ENCODE measurements at places on chromosomes 3 and 15. TPM values are rescaled to one million over a fixed set of nuclear protein-coding genes. Genes with fewer than 3 reads are reported as not detected.

The RARB gene
- total RNA-seq: not detected

The TM4SF4 gene
- total RNA-seq: 0.52 TPM

The RPUSD2 gene
- total RNA-seq: 11.8 TPM

The C3orf20 gene
- total RNA-seq: not detected

The CCDC39 gene
- total RNA-seq: not detected

The HHLA2 gene
- total RNA-seq: not detected

The CCR2 gene
- not detected for total RNA-seq

DNA sequence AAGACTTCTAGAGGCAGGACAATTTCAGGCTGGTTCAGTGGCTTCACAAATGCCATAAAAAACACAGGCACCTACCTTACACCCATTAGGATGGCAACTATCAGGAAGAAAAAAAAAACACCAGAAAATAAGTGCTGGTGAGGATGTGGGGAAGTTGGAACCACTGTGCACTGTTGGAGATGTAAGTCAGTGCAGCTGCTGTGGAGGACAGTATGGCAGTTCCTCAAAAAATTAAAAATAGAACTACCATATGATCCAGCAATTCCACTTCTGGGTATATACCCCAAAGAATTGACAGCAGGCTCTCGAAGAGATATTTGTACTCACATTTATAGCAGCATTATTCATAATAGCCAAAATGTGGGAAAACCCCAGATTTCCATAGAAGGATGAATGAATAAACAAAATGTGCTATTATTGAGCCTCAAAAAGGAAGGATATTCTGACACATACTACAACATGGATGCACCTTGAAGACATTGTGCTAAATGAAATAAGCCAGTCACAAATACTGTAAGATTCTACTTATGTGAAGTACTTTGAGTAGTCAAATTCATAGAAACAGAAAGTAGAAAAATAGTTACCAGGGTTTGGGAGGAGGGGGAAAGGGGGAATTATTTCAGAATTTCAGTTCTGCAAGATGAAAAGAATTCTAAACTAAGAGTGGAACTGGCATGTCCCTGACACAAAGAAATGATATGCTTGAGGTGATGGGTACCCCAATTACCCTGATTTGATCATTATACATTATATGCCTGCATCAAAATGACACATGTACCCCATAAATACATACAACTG lies 40.9 kb downstream of the NR1D2 start:
- no peak for DNase-seq

GRCh38 chr3:23649448-23649847 lies 156.3 kb upstream of the UBE2E1 start:
- DNase-seq: no peak

DNA sequence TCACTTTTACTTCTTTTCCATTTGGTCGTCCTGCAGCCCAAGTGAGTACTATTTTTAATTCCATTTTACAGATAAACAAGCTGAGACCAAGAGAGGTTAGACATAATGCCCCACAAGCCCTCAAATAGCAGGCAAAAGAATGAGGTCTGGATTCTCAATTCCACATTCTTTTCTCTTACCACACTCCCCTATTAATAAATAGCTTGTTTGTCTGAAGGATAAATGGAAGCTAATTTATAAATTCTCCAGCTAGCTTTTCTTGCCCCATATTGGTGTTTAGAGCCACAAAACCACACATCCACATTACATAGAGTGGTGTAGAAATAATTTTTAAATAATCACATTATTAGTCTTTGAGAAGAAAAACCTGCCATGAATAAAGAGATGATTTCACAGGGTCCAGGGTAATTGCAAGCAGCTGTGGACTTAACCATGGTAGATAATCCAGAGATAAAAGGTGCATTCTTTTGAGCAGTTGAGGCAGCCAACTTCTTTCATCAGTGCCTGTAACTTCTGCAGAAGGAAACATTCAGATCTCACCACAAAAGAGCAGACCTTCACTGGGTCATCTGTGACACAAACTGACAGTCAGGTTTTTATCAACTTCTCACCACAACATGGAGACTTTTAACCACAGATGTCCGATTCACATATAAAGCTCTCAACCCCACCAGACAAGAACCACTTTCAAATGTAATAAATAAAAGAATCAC lies 313.4 kb upstream of the STT3B start:
- peak; percentile 27 for DNase-seq

GRCh38 chr3:138915503-138916498 lies 31.1 kb downstream of the FOXL2 start:
- DNase-seq: peak; percentile 83

- DNase-seq: no peak
Measured at GRCh38 chr3:128051459-128051836, 789 bp upstream of the SEC61A1 start.

DNA sequence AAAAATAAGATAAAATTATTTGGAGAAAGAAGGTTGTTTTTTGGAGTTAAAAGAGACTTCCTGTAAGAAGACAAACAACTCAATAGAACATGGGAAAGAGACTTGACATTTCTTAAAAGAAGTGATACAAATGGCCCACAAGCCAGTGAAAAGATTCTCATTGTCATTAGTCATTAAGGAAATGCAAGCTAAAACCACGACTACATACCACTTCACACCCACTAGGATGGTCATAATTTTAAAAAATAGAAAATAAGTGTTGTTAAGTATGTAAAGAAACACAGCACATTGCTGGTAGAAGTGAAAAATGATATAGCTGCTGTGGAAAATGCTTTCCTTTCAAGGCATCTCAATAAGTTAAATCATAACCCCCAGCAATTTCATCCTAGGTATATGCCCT lies 44.4 kb upstream of the GK5 start:
- DNase-seq: no peak

GRCh38 chr3:179971280-179971679 lies 65.5 kb downstream of the PEX5L start:
- DNase-seq: no peak

- no peak for DNase-seq
Measured at GRCh38 chr15:25427861-25428260, 11.0 kb downstream of the UBE3A start.

GRCh38 chr15:91384189-91384730 lies 284.2 kb downstream of the SV2B start:
- no peak for DNase-seq

GRCh38 chr3:50316657-50317242 lies 5.8 kb downstream of the HYAL2 start:
- DNase-seq: no peak

DNA sequence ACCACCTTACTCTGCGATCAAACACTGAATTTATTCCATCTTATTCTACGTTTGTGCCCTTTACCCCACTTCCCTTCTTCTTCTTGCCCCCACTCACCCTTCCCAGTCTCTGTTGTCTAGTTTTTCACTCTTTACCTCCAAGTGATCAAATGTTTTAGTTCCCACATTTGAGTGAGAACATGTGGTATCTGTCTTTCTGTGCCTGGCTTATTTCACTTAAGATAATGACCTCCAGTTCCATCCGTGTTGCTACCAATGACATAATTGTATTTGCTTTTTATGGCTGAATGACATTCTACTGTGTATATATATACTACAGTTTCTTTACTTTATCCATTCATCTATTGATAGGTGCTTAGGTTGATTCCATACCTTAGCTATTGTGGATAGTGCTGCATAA lies 78.8 kb downstream of the PDCD6IP start:
- no peak for DNase-seq

DNA sequence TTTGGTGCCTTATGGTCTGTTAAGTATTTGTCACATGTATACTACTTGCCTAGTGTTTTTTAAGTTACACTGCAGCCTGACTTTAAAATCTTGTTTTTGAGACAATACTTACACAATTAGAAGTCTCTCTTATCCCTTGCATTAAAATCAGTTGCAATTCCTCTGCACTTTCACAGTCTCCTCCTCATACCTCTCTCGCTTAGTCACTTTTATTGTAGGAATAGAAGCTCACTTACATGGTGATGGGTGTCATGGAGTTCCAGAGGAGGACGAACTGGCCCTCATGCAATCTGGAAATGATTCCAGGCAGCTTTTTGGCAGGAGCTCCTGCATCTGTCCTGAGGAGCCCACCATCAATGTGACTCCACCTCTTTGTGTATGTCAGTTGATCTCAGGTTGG lies 238.4 kb upstream of the TBC1D5 start:
- DNase-seq: peak; percentile 60
